ENCODE measurements at places on chromosomes 3 and 15.
A peak's percentile ranks its signal among the peaks of the same experiment; 100 is the strongest.

DNA sequence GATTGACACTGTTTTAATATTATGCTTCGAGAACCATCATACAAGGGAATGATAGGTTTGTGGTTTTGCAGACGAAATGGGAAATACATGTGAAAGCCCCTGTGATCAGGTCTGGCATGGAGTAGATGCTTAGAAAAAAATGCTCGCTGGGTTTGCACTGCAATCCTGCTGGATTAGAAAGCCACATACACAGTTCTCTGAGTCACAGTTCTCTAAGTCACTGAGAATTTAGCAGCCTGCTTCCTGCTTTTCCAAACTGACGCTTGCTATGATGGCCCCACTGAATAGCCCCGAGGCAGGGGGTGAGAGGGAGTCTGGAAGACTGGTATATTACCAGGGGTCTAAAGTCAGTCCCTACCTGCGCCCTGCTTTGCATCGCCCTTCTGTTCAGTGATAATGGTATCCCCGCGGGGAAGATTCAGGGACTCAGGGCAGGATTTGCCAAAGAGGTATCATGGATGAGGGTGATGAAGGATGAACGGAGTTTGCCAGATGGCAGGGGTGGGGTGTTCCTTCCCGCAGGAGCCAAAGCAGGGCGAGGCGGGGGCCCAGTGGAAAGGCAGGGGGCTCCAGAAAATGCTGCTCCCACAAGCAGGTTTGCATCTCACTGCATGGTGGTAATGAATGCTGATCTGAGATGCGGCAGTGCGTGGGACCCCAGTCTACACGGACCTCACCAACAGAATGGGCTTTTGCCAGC, 82.3 kb downstream of the IQSEC1 start:
- peak; percentile 79 for DNase-seq

DNA sequence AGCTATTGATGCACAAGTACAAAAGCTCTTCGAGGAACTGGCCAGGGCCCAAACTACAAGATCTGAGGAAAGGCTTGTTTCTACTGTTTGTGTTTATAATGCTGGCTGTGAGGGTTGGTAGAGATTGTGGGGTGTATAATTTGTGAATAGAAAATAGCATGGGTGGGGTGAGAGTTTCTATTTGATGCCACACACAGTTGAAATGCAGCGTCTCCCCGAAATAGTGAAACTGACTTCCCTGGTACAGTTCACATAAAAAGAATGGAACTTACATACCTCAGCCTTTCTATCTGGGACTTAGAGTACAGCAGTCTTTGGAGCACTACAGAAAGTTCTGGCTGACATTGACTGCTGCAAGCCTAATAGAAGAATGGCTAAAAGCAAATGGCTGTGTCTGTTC, 91.3 kb downstream of the DTWD1 start:
- no peak for DNase-seq

GRCh38 chr3:171401432-171401831, 58.8 kb downstream of the TNIK start:
- DNase-seq: no peak

GRCh38 chr15:62392376-62392775, 227.3 kb upstream of the C2CD4B start:
- DNase-seq: peak; percentile 38

DNA sequence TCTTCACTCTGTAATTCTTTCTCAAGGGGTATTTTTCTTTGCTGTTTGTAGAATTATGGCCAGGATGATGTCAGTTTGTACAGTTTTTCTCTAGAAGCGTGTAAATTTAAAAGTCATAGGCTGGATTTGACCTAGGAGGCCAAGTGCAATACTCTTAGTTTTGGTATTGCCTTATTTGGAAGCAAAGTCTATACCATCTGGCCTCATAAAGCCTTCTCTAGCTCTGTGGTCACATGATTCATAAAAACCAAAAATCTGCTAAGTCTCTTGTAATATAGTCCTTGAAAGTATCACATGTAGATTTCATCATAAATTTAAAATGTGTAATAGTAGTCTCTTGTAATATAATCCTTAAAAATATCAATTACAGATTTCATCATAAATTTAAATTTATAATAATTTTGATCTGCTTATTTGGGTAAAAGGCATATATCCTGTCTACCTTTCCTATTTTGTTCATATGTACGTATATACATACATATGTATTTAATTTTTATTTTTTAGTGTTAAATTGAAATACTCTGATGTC, 25.6 kb downstream of the TEX9 start:
- no peak for DNase-seq

DNA sequence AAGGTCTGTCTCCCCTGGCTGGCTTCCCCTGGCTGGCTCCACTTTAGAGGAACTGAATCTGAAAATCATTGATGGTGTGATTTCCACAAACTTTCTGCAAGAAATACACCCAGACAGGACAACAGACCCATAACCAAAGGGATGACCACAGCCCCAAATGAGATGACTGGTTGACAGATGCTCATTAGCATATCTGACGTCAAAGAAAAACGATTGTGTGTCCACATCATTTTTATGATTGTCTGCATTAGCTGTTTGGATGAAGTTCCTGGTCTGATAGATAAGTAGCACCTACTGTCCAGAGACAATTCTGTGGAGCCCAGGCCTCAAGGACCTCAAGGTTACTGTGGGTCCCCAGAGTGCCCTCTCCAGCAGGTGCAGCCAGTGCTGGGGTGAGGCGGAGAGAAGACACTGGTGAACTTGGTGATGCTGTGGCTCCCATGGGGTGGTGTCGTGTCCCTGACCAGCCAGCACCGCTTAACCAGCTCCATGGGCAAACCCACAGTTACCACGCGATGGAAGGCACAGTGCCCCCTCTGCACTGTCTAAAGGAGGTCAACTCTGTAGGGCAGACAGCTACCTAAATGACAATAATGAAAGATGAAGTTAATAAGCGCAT, 127.4 kb downstream of the NSMCE3 start:
- no peak for DNase-seq

DNA sequence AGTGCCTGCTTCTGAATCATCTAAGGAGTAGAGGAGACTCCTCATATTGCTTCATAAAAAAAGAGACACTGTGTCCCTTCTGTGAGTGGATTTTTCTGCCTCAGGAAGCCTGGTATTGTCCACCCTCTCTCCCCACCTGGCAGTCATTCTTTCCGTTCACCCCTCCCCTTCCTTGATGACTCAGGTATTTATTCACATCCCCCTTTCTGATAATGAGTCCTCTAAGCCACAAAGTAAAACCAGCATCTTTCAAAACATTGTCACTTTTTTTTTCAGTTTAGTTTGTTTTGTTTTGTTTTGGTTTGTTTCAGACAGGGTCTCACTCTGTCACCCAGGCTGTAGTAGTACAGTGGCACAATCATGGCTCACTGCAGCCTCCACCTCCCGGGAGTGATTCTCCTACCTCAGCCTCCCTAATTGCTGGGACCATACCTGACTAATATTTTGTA, 65.2 kb upstream of the UBE2E1 start:
- peak; percentile 22 for DNase-seq

DNA sequence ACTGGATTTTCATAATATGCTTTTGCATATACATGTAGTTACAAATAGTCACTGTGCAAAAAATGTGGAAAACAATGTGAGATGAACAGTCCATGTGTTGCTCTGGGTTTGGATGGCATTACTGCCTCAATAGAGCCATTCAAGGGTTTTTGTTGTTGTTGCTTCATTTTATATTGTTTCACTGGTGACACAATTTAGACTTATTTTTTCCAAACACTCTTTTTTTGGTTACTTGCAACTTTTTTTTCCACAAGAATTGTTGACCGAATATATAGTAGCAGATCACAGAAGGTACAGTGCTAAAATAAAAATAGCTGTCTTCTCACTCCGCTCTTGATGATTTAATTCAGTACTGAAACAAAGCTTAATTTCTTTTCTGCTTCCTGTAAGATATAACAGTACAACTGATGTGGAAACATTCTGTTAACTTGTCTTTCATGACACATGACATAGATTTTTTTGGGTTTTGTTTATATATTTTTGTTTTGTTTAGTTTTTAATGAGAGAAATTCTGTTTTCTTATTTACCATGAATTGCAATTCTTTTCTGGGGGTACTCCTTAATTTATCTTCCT, 618.6 kb downstream of the NAALADL2 start:
- no peak for DNase-seq

DNA sequence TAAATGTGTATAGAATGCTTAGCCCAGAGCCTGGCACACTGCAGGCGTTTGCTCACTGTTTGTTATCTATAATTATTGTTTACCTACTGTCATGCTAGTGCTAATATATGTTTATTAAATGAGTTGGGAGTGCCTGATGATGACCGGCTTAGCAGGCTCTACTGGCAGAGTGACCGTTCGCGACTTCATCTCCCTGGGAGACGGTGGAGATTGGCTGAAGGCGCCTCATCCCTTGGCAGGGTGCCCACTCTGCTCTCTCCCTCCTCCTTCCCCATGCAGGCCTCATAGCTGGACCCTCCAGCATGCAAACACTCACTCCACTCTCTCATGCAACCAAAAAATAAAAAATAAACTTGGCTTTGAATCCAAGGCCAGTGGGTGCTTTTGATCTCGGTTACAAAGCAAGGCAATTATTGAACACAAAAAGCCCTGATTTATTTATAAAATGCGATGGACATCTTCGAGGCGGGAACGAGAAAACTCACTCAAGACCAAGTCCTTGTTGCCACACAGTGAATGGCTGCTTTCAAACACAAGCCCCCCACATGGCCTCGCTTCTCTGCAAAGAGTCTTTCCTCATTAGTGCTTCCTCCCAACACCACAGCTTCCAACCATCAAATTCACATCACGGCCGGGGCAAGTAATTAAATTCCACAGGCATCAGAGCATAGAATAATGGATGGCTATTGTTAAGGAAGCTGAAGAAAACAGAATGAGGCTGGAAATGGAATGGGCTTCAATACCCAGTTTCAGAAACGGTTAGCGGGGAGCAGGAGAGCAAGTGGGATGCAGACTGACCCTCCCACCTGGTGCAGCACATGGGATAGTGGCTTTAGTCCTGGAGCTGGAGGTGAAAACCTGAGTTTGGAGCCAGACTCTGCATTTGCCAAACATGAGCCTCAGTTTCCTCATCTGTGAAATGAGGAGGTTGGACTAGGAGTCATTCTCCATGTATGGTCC, 135.7 kb upstream of the RAD18 start:
- no peak for DNase-seq

- DNase-seq: no peak
Measured at GRCh38 chr3:193971261-193971751, 164.6 kb upstream of the HES1 start.

- no peak for DNase-seq
Measured at GRCh38 chr15:98953968-98954367, 53.6 kb downstream of the PGPEP1L start.

DNA sequence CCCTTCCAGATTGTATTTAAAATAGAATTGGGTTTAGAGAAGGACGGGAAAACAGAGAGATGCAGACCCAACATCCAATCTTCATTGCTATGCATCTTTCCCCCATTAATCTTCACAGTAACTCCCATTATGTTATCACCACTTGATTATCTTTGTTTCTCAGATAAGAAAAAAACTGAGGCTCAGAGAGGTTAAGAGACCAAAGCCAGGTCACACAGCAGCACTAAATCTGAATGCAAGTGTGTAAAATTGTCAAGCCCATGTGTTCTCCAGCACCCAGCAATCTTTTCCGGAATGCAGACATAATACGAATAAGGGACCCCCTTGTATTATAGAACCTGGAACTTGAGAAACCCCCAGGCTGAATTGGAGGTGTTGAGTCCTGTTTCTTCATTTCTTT, 80.5 kb upstream of the TRIM42 start:
- DNase-seq: no peak

DNA sequence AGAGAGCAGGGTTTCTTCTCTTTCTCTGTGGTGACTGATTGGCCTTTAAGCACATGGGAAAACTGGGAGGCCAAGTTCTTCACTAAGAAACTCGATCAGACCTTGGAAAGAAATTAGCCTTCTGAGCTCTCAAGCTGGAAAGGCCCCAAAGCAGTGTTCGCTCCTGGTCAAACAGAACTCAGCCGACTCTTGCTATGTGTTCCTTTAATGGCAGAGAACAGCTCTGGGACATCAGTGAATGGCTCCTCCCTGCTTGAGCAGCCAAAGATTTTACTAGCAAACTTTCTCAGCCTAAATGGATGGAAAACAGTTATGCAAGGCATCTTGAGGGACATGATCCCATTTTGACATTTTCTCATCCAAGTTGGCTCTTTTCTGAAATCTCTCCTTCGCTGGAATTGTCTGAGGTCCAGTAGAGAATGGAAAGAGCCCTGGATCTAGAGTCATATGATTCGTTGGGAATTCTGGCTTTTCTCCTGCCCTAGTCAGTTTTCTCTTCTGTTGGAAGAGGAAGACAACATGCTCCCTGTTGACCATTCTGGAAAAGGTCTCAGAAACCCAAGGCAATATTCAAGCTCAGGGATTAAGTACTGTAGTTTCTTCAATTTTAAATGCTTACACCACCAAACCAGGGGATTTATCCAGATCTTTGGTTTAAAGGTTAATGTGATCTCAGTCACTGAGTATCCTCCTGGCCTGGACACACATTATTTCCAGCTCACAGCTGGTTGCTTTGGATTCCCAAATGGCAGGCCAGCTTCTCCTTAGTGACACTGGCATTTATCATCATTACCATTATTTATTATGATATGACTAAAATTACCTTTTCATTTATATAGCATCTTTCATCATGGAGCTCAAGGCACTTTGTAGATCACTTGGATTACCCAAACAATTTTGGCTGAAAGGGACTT, 319.6 kb downstream of the AGBL1 start:
- no peak for DNase-seq

DNA sequence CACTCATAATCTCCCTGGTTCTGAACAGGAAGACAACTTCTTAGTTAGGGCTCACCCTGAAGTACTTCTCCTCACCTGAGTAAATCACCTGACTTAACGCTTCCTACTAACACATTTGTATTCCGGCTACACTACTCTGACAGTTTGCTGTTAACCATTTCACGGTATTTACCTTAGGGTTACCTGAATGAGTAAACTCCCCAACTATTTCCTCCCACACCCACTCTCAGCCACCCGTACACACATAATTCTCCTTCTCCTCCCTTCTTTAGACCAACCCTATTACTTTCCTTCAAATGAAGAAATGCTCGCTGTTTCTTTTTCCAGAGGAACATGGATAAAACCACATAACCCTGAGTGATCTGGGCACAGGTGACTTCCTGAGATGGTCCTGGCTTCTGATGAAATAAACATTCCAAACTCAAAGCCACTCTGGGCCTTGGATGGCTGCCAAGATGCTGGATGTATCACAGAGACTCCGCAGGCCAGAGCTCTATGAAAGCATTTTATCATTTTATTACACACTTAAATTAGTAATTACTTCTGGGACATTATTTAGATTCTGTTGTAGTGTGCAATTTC, 183.6 kb upstream of the ATP11B start:
- DNase-seq: no peak

DNA sequence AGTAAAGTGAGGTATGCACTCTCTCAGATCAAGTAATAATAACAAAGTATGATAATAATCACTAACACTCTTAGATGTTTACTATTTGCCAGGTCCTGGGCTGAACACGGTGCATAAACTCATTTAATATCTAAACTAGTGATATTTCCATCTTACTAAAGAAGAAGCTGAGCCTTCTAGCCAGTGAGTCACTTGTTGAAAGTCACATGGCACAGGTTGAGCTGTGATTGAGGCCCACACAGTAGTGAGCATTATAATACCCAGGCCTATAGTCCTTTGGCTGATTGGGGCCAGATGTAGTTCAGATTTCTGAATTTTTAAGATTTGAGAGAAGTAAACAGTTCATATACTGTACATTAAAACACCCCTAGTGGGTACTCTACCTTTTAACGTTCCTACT, 93.2 kb upstream of the CCDC80 start:
- DNase-seq: peak; percentile 19

GRCh38 chr15:90143166-90143655, 40.9 kb upstream of the IDH2 start:
- peak; percentile 40 for DNase-seq

GRCh38 chr15:99248000-99248715, 1.2 kb downstream of the TTC23 start:
- DNase-seq: no peak

GRCh38 chr3:151227807-151228665, 25.0 kb upstream of the GPR171 start:
- peak; percentile 84 for DNase-seq
